ENCODE measurements at places on chromosomes 11 and 22.

DNA sequence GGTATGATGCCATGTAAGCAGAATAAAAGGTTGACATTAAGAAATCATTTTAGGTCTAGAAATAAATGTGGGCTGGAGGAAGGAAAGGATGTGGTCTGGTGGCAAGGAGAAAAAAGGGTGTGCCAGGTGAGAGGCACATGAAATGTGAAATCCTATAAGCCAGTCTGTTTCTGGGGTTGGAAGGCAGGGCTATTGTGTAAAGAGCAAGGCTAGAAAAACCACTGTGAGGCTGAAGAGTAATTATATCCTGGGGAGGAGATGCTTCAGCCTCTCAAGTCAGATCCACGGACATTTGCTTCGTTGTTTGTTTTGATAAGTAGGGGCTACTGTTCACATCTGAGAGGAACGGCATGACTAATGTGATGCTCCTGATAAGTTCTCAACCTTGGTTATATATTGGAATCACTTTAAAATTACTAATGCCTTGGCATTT, 77.5 kb upstream of the CTSC start:
- DNase-seq: no peak

DNA sequence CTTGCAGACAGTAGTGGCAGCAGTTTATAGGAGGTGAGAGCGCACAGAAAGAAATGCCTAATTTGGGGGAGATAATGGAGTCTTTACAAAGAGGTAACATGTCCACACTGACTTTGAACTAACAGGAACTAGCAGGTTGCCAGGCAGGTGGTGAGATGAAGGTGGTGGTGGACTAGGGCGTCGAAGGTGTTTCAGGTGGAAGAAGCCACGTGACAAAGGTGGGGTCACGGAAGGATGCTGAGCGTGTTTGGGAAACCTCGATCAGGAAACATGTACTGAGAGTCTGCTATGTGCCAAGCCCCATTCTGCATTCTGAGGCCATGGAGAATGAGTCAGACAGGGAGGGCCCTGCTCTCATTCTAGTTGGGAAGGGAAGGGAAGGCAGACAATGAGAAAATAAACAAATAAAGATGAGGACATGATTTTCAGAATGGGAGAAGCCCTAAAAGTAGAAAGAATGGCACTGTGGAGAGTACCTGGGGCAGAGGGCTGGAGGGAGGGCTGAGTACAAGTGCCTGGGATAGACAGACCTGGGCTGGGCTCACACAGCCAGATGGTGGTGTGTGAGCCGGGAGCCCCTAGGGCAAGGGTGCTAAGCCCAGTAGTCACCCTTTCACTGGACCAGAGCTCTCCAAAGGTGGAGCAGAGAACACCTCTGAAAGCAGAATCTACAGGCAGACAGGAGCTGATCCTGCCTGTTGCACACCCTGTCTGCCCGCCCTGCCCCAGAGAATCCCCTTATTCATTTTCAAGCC, 16.2 kb upstream of the NNMT start:
- no peak for DNase-seq

DNA sequence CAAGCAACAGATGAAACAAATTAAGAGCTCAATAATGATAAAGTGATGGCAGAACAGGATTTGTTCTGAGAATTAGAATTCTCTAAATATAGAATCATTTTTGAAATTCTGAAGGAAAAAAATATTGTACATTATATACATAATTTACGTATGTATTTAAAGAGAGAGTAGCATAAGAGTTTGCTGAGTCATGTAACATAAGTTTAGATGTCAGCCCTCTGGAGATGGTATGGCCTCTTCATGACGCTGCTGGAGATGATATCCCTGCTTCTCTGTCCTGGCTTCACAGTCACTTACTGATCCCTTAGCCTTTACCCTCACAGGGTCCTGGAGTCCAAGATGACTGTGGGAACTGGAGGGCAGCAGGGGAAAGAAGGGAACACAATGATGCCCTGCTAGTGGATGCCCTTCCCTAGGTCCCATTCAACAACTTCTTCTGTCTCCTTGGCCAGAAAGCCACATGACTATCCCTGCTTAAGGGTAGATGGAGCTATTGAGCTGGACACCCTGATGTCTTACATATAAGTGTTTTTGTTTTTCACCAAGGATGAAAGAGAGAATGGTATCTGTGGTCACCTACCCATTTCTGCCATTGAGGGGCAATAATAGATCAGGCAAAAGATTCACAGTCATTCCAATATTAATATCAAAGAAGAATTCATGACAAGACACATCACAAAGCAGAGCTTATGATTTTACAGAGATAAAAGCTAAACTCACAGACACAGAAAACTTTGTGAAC, 753.1 kb downstream of the TBC1D22A start:
- no peak for DNase-seq

DNA sequence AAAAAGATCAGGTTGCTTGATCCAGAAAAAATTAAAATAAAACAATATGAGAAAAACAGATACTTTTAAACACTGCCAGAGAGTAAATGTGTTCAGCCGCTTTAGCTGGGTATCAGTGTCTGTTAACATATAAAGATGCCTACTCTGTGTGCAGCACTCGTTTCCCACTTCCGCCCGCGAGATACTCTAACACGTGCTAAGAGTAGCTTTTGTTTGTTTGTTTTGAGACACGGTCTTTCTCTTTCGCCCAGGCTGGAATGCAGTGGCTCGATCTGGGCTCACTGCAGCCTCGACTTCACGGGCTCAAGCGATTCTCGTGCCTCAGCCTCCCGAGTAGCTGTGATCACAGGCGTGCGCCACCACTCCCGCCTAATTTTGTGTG, 531 bp upstream of the MEN1 start:
- DNase-seq: no peak

DNA sequence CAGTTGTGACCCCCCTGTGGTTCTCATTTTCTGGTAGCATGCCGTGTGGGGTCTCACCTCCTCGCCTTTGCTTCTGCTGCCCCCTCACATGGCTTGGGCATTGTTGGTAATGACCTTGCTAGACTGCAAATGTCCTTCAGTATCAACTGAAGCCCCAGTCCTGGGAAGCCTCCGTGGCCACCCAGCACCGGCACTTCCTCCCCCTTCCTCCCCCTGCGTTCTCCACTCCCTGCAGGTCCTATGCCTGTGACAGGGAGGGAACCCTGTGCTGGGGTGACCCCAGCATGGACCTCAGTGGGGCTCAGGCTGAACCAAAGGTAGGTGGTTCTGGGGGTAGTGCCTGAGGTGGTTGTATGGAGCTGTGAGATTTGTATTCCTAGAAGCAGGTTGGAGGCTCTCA, 5.9 kb downstream of the ST3GAL4 start:
- no peak for DNase-seq

- peak; percentile 35 for DNase-seq
Observed at GRCh38 chr11:133134314-133135173, 397.8 kb downstream of the OPCML start.

DNA sequence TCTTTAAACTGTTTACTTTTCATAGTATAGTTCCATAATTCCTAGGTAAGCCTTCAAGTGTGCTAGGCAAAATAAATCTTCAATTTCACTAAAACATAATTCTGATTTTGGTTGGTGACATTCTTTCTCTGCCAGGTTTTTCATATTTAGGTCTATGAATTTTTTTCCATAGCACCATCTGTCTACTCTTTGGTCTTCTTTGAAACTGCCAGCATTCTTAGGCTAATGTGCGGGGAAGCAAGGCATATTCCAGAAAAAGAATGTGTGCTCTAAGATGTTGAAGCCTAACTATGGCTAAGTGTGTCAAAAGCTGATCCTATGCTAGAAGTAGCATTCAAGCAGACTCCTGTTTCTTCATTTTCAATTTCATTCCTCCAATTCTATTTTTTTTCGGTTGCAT, 213.9 kb upstream of the C11orf87 start:
- no peak for DNase-seq

DNA sequence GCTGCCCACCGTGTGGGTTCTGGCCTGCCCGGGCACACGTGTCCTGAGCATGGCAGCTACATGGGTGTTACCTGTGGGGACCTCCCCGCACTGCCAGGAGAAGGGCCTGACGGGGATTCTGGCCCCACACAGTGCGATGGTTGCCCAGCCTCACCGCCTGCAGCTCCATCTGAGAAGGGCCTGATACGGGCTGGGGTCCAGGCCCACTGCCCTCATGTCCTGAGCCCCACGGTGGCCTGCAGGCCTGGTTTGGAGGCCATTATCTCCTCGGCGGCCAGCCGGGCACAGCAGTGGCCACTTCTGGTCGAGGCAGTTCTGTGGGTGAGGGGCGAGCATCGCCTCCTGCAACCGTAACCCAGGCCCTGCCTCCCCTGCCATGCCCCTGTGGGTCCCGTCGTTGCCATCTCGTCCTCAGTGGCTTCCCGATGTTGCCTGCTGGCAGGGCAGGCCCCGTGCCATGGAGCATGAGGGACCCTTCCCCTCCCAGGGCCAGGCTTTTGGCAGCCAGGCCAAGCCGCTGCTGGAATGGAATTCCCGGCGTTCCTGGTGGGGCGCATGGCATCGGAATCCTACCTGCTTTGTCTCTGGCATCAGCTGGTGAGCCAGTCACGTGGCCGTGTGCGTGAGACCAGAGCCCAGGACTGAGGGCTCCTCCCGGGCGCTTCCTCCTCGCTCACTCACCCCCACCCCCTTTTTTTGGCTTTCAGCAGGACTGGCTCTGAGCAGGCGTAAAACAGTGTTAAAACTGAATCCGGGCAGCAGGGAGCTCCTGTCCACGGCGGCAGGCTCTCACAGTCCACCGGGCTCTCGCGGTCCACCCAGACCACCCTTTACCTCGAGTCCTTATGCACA, 71.9 kb upstream of the PPARA start:
- no peak for DNase-seq

- DNase-seq: no peak
Observed at GRCh38 chr22:50486561-50487289, at the start of gene MIOX. Gene MIOX (plus strand): TSS chr22:50486859. CDS start chr22:50486898, 39 bp downstream.

- DNase-seq: no peak
Observed at GRCh38 chr22:40479126-40479800, 108.9 kb downstream of the SGSM3 start.

DNA sequence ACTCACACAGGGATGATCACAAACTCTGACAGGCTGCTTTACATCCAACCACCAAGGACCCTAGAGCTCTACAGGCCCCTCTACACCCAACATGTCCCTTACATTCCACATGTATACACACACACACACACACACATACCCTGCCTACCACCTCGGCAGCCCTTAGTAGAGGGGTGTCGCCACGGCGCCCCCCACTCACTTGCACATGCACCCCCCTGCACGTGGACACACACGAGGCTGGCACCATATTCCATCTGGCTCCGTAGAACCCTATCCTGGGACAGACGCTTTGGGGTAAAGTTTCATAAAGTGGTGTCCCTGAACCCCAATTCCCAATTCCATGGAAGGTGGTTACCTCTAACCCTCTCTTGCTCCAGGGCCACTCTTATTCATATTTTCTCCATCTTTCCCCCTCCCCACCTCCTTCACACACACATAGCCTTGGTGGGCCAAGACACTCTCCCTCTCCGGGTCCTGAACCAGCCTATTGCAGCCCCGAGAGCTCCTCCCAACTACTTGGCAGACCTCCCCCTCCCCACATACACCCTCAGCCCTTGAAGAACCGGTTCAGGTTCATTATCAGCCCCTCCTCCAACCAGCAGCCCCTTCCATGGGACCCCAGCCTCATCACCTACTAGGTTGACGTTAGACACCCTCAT, 809 bp downstream of the PDE2A start:
- DNase-seq: no peak

DNA sequence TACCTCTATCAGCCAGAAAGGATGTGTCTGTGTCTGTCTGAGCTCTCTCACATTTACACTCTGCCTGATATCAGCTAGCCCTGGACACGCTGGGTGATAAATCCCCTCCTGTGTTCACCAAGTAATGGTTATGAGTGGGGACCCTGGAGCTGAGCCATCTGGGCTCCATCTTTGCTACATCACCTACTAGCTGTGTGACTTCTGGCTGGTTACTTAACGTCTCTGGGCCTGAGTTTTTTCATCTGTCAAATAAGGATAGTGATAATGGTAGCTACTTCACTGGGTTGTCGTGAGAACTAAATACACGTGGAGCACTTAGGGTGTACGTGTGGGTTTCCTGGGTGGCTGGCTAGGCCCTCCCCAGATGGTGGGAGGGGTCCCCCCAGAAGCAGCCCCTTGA, 22.9 kb downstream of the UQCR10 start:
- no peak for DNase-seq

DNA sequence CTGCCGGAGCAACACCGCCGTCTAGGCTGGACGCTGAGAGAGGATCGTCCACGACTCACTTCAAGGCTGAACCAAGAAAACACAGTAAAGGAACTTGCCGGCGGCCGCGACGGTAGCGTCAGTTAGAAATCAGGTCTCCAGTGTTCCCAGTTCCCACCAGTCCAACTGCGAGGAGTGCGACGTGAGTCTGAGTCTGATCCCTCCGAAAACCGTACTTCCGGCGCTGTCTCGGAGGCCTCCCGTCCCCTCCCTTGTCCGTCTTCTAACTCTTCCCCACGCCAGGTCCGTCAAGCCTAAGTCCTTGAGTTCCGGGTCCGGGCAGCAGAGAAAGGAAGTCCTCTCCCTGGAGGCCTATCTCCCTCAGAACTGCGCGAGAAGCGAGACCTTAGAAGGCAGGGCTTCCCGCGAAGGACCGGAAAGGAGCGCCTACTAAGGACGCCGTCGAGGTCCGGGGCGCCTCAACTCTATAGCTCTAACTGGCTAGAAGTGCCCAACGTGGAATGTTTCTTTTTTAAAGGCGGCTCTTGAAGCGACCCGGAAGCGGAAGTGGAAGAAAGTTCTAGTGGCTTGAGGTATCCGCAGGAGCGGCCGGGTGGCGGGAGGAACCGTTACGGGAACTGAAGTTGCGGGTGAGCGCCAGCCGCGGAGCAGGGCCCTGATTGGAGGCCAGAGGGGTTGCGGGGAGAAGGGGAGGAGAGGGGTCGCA, at the start of the genes BANF1 and EIF1AD:
BANF1 (plus strand) TSS at position 562 of the 706 bp plus-strand sequence. CDS start 748 bp downstream, outside the sequence.
EIF1AD (minus strand) TSS at position 216 of the 706 bp plus-strand sequence. CDS start 1,768 bp downstream, outside the sequence.
- DNase-seq: peak; percentile 86

DNA sequence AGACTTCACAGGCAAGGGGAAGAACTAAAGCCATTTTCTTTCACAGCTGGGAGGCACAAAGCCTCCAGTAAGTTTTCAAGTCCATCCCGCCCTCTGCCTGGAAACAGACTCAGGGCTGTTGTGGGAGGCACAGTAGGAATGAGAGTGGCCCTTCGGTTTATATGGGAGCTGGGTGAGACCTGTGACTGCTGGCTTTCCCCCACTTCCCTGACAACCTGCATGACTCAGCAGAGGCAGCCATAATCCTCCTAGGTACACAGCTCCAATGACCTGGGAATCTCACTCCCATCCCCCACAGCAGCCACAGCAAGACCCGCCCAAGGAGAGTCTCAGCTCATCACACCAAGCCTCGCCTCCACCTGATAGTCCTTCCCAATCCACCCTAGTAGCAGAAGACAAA, 12.1 kb upstream of the TMEM45B start:
- no peak for DNase-seq

GRCh38 chr11:40716344-40717130, 742.9 kb downstream of the LRRC4C start:
- no peak for DNase-seq

GRCh38 chr11:47566149-47566698, 825 bp downstream of the PTPMT1 start:
- no peak for DNase-seq

Measured in GM12891 (cell line).